ENCODE measurements at places on chromosomes 4 and X.

- DNase-seq = no peak
These were observed 78.2 kb upstream of the PRSS48 start for GRCh38 chr4:151198748-151199147.

DNA sequence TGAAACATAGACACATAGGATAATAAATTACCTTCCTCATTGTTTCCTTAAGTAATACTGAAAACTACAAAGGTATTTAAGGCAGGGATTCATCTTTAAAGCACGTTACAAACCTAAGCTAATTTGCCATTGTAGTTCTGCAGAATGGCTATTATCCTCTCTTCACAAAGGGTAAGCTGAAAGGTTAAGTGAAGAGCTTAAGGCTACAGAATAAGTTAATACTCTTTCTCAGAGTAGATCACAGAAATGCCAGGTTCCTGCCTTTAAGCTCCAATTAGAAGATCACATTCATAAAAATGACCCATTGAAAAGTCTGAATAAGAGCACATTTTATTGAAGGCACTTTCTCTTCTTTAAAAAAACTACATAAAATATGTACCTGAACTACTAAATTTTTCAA, 42.1 kb upstream of the PRDM5 start:
- DNase-seq = no peak

- no peak for DNase-seq
These were observed 12.0 kb downstream of the C4orf54 start for GRCh38 chr4:99645638-99646037.

DNA sequence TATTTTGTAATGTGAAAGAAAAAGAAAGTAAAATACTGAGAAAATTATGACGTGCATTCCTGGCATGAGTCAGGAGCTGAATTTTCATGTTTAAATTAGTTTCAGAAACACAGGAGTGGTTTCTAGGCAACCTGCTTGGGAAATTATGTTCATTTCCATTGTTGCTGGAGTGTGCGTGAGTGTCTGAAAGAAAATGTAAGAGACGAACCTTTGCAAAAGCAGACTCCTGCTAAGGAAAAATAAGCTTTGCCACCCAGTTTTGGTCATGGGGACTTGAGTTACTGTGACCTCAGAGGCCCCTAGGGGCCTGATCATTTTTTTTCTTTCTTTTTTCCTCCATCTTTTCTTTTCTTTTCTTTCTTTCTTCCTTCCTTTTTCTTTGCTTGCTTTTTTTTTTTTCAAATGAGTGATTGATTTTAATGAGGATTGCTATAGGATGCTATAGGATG, 18.8 kb upstream of the CHRNA9 start:
- no peak for DNase-seq

DNA sequence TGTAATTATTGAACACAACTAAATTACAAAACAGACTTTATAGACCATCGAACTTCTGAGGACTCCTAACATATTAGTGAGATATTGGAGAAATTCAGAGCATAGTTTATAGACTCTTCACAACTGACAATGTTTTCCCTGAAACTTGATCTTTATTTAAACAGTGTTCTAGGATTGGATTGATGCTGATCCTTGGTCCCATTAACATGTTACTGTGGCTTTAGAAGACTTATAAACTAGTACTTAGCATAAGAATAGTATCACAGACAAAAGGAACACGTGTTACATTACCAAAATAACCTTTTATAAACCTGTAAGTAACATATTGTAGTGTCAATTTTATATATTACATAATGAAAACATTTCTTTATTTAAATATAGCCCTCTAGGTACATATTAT, 689.6 kb downstream of the CCSER1 start:
- no peak for DNase-seq

DNA sequence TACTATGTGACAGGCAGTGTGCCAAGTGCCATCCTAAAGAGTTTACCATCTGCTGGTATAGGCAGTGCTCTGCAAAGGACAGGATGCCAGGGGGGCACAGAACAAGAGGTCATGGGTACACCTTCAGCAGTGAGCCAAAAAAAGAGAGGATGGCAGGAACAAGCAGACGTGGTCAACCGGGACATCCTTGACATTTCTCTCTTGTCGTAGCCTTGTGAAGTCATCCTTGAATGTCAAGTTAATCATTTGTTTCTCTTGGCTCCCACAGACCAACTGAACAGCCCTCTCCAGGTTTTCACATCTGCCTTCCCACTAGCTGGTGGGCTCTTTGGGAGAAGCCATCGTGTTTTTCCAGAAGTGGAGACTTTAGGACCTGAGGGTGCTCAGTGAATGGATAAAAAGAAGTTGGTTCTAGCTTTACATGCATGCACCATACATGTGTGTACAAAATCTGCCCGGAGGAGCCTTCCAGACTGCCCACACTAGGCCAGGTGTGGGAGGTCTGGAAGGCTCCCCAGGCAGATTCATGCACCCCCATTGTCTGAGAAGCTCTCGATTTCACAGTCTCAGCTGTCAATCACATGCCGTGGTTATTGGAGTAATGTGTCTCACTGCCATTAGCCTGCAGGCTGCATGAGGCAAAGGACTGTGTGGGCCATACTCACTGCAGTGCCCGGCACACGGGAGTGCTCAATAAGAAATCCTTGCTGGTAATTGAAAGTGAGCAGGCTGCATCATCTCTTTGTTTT, 16.4 kb downstream of the PNMA6F start:
- no peak for DNase-seq

GRCh38 chr4:110224812-110225211, 26.4 kb upstream of the ELOVL6 start:
- no peak for DNase-seq

DNA sequence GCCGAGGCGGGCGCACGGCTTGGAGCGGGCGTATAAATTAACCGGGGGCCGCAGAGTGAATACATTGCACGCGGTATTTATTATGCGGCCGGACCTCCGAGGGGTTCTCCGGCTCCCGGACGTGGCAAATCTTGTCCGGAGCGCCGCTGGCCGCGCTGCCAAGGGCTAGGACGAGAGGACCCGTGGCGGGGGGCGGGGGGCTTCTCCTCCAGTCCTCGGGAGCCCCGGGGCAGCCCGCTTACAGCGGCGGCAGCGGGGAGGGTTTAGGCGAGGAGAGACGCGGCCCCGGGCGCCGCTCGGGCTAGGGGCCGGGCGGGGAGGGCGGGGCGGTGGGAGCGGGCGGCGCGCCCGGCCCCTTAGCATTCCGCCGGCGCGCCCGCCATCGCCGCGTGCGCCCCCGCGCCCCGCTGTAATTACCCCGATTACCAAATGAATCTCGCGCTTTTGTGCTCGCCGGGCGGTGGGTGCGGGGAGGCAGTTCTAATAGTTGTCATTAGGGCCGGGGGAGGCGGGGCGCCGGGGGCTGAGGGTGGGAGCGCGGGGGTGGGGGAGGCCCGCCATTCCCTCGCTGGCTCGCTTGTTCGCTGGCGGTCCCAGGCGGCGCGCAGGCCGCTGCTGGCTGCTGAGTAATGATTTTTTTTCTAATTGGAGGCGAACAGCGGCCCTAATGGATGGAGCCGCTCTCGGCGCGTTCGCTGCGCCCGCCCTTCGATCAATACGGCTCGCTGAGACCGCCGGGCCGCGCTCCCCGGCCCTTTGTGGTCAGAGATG, 276.6 kb downstream of the BCOR start:
- peak; percentile 8 for DNase-seq

DNA sequence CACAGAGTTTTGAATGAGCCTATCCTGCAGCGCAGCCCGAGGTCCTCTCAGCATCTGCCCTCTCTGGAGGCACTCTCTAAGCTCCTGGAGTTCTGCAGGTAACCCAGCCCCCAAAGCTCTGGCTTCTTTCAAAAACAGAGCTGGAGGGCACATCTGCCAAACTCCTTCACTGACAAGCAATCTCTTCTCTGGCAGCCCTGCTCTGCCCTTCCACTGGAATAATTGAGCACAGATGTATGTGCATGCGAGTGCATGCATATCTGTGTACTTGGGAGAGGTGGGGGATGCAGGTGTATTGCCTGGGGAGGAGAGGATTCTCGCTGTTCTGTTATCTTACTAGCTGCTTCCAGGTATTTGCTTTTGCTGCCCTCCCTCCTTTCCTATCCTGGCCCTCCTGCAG, 22.2 kb upstream of the PLP1 start:
- no peak for DNase-seq

DNA sequence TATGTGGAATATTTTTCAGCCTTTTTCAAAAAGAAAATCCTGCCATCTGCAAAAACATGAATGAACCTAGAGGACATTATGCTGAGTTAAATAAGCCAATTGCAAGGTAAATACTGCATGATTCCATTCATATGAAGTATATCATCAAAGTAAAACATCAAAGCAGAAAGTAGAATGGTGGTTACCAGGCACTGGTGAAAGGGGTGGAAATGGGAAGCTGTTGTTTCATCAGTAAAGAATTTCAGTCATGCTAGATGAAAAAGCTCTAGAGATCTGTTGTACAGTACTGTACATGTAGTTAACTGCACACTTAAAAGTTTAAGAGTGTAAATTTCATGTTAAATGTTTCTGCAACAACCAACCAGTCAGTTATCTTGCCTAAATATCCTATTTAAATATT, 196.8 kb upstream of the ADGRL3 start:
- DNase-seq = no peak

- DNase-seq = no peak
These were observed 12.1 kb upstream of the CLCN5 start for GRCh38 chrX:49910344-49910743.

DNA sequence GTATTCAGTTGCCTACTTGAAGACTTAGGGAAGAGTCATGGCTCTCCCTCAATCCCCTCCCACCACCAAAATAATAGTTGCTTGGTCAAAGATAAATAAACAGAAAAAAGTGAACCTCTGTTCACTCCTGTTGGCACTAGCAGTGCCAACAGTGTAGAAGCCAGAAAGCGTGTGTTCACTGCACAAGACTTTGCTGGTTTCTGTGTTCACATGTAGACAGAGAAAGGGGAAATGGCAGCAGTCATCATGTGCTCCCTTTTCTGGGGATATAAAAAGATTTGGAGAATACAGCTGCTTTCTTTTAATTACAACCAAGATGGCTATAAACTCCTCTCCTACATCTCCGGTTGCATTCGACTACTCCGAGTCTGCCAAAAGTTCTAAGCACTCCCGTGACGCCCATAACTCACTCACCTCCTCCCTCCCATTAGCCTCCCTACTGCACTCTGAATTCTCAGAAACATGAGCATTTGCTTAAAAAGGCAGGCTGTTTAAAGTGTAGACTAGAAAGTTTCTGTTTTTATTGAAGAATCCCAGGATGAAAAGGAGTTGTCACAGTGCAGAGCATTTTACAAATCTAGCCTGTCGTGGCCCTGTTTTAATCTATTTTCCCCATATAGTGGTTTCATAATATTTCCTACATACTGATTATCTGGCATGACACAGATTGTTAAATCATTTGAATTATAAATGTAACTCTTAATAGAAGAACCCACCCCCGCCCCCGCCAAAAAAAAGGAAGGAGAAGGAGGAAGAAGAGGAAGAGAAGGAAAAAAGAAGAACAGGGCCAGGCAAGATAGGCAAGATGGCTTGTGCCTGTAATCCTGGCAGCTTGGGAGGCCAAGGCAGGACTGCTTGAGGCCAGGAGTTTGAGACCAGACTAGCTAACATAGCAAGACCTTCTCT, 16.7 kb downstream of the LGI2 start:
- no peak for DNase-seq

- no peak for DNase-seq
These were observed 119.4 kb downstream of the AKAP4 start for GRCh38 chrX:50081282-50081889.

DNA sequence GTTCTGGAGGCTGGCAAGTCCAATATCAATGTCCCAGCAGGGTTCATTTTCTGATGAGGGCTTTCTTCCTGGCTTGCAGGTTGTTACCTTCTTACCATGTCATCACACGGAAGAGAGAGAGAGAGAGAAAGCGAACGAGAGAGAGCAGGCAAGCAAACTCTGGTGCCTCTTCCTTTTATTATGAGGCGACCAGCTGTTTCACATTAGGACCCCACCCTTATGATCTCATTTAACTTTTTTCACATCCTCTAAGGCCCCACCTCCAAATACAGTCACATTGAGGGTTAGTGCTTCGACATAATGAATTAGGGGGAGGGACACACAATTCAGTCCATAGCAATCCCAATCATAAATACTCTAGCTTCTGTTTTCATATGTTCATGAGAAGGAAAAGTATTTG, 10.6 kb upstream of the GPR174 start:
- peak; percentile 29 for DNase-seq

DNA sequence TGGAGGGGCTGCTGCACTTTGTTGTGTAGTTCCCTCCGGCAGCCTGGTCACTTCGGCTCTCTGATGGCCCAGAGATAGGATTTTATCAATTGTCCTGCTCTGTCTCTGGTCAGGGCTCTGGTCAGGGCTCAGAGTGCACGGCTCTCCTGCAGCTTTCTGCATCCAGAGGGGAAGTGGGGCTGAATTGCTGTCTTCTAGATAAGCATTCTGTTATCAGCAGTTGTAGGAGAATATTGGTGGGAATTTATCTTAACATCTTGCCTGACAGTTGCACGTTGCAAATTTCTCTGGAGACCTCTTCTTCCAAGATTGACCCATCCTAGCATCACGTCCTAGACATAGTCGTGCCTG, 62.8 kb downstream of the FAM193A start:
- DNase-seq = no peak

DNA sequence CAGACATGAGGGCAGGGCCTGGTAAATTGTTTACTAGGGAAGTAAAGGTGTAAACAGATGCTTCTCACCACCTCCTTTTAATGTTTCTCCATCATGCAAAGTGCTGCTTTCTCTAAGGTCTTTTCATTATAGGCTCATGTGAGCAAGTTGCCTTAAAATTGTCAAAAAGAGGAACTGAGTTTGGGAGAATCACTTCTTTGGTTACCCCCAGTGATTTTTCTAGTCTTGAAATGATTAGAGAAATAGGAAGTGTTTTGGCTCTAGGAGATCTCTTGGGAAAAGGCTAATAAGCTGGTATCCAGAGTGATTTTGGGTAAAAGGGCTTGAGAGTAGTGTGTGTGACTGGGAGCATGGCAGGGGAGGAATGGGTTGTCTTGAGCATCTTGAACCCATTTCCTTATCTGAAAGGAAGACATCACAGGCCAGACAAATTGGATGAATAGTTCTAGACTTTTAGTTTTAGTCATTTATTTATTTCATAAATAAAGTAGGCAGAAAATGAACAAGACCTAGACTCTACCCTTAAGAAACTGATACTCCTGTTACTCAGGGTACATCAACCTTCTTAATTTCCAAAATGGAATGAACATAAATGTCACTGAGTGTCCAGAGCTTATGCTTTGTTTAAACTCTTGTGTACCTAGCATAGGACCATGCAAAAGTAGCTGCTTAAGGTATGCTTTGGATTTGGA, 14.2 kb downstream of the GRPR start:
- DNase-seq = no peak

- DNase-seq = peak; percentile 13
These were observed 1.2 kb downstream of the TMEM255A start for GRCh38 chrX:120309873-120310705.

Data from T-cell (primary cell).